ENCODE measurements at places on chromosomes 3 and 15. TPM values are rescaled to one million over a fixed set of nuclear protein-coding genes. Genes with fewer than 3 reads are reported as not detected.

DNA sequence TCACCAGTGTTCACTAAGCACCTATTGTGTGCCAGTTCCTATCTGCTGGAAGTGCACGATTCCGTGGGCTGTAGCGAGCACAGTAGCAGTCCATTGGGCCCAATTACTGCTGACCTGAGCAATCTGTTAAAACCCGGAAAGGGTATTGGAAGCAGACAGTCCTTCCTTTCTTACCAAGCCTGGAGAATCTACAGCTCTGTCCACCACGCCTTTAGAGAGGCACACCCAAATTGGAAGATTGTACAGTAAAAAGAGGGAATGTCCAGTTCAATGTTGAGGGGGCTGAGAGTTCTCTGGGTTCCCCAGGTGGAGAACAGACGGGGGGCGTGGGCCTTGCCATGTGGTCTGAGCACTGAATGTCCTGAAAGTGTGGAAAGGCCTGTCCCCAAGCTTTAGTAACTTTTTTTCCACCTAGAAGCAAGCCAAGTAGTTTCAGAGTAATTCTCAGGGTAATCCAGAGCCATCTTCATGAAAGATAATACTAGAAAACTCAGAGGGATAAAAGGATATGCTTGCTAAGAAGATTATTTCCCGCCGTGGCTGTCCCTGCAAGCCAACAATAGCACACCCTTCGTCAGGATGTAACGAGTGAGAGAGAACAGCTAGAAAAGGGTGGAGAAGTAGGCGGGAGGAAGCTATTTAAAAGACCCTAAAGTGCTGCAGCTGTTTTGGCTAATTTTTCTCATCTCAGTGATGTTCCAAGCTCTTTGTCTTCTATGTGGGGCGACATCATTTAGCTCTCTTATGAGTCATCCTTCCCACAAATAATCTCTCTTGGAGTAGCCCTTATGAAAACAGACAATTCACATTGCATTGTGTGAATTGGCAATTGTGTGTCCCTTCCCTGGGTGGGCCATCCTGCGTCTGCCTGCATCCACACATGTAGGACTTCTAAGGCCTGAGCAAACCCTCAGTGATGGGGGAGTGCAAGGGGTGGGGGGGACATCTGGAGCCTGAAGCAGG lies 181.0 kb downstream of the ATG7 start:
- H3K27ac ChIP-seq = no peak overlapping the region
- H3K4me3 ChIP-seq = no peak overlapping the region
- H3K36me3 ChIP-seq = no peaks in the 10 kb centered on the region
- no peak for DNase-seq
- H3K27me3 ChIP-seq = no peaks in the 10 kb centered on the region
- peaks cover 5% of the 10 kb centered on the region for H3K4me1 ChIP-seq

- H3K4me1 ChIP-seq = peaks cover 6% of the 10 kb centered on the region
- H3K4me3 ChIP-seq = peak overlapping the region; percentile 89
- no peaks in the 10 kb centered on the region for H3K36me3 ChIP-seq
- no peaks in the 10 kb centered on the region for H3K27me3 ChIP-seq
- peak; percentile 67 for DNase-seq
Observed at GRCh38 chr15:68818066-68818768, 2.5 kb downstream of the ANP32A start.

GRCh38 chr3:8757551-8758518 lies 11.6 kb downstream of the OXTR start:
- no peaks in the 10 kb centered on the region for H3K27me3 ChIP-seq
- no peak overlapping the region for H3K4me3 ChIP-seq
- H3K4me1 ChIP-seq = no peaks in the 10 kb centered on the region

- H3K27me3 ChIP-seq = peaks cover 10% of the 10 kb centered on the region
- peaks cover 18% of the 10 kb centered on the region for H3K4me1 ChIP-seq
- H3K36me3 ChIP-seq = no peaks in the 10 kb centered on the region
- no peak overlapping the region for H3K4me3 ChIP-seq
- DNase-seq = no peak
- H3K27ac ChIP-seq = no peak overlapping the region
Observed at GRCh38 chr15:60003243-60004008, 685 bp upstream of the FOXB1 start.

TTLL13 gene
- total RNA-seq = 0.13 TPM

GRCh38 chr3:102336130-102336529 lies 98.7 kb upstream of the ZPLD1 start:
- no peaks in the 10 kb centered on the region for H3K4me1 ChIP-seq
- no peak for DNase-seq
- H3K4me3 ChIP-seq = no peak overlapping the region
- no peak overlapping the region for H3K27ac ChIP-seq

MYO5C gene
- total RNA-seq = 1.1 TPM

- H3K27me3 ChIP-seq = no peaks in the 10 kb centered on the region
- peaks cover 1% of the 10 kb centered on the region for H3K4me1 ChIP-seq
- no peak overlapping the region for H3K27ac ChIP-seq
- H3K4me3 ChIP-seq = no peak overlapping the region
Observed at GRCh38 chr15:76285241-76285825, 25.9 kb downstream of the ETFA start.

DNA sequence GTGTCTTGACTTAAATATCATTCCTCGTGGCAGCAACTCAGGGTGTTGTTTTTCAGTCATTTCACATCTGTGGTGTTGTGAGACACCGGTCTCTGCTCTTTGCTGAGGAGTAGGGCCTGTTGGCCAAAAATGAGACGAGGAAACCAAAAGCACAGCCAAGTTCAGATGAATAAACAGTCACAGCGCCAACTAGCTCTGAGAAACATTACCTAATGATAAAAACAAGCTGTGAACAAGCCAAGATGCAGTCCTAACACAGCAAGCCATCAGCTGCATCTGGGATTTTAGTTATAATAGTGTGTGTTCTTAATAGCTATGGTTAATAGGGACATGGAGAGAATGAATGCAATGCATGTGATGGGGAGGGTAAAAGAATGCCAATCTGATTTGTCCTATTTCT lies 843.4 kb upstream of the DPPA4 start:
- H3K4me3 ChIP-seq = no peak overlapping the region
- H3K36me3 ChIP-seq = no peaks in the 10 kb centered on the region
- peak; percentile 34 for DNase-seq

SLC9C1 gene
- 0.08 TPM for total RNA-seq

GRCh38 chr3:53700441-53700840 lies 145.8 kb downstream of the CHDH start:
- no peaks in the 10 kb centered on the region for H3K36me3 ChIP-seq
- no peaks in the 10 kb centered on the region for H3K4me1 ChIP-seq
- no peaks in the 10 kb centered on the region for H3K27me3 ChIP-seq
- H3K4me3 ChIP-seq = no peak overlapping the region

GRCh38 chr3:189270248-189270832 lies 98.6 kb downstream of the TPRG1 start:
- no peaks in the 10 kb centered on the region for H3K36me3 ChIP-seq
- no peaks in the 10 kb centered on the region for H3K27me3 ChIP-seq
- H3K4me3 ChIP-seq = no peak overlapping the region
- DNase-seq = no peak

GRCh38 chr3:42836150-42837123 lies 27.2 kb downstream of the ACKR2 start:
- H3K4me3 ChIP-seq = no peak overlapping the region
- no peak overlapping the region for H3K27ac ChIP-seq
- H3K27me3 ChIP-seq = no peaks in the 10 kb centered on the region

SOX14 gene
- not detected for total RNA-seq

DNA sequence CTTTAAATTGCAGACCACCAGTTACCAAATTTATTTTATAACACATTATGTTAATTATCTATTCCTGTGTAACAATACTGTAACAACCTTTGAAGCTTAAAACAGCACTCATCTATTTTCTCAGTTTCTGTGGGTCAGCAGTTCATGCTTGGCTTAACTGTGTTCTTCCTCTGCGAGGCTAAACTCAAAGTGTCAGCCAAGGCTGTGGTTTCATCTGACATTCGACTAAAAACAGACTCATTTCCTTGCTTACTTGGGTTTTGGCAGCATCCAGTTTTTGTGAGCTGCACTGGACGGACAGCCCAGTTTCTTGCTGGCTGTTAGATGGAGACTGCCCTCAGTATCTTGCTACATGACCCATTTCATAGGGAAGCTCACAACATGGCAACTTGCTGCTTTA lies 247.3 kb upstream of the KCNH8 start:
- H3K36me3 ChIP-seq = no peaks in the 10 kb centered on the region
- H3K27ac ChIP-seq = no peak overlapping the region
- DNase-seq = no peak
- no peaks in the 10 kb centered on the region for H3K27me3 ChIP-seq

MELTF gene
- 1.1 TPM for total RNA-seq

IQCF5 gene
- not detected for total RNA-seq

Data from ovary (tissue), 10 donors.